NCI-H2081 (cell line): ENCODE measurements at places on chromosomes 12 and 14.

DNA sequence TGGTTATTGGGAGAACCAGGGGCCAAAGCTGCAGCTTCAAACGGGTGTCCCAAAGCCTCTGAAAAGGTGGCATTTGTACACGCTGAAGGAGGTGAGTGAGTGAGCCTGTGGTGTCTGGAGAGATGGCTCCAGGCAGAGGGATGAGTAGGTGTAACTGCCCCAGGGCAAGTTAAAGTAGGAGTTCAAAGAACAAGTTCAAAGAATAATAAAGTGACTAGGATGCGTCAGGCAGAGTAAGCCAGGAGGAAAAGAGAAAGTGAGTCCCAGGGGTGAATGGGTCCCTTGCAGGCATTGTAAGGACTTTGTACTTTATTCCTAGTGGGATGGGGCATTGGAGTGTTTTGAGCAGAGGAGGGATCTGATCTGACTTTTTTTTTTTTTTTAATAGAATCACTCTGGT, 201.4 kb upstream of the PWP1 start:
- no peak for DNase-seq

DNA sequence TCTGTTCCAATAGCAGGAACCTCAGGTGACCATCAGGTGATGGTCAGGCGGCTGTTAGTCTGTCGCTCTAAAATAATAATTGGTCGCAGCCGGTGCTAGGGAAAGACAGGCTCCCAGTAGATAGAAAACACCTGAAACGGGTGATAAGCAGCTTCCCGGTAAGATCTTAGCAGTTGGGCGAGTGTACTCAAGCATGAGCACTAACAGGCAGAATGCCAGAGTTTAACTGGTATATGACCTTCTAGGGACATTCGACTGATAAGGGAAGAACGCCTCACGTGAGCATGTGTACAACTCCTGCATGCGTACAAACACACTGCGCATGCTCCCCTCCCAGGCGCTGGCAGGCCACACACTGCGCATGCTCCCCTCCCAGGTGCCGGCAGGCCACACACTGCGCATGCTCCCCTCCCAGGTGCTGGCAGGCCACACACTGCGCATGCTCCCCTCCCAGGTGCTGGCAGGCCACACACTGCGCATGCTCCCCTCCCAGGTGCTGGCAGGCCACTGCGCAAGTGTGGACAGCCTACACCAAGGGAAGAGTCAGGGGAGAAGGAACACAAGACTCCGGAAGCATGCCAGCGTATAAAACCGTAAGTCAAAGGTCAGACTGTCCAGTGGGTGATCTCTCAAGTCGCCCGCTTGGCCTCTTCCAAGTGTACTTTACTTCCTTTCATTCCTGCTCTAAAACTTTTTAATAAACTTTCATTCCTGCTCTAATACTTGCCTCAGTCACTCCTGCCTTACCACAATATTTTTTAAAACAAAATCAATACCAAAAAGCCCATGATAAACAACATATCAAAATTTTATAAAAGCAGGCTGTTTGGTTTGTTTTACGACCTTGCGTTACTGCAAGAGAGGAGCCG, 24.5 kb downstream of the GPRC5D start:
- DNase-seq: peak; percentile 87

DNA sequence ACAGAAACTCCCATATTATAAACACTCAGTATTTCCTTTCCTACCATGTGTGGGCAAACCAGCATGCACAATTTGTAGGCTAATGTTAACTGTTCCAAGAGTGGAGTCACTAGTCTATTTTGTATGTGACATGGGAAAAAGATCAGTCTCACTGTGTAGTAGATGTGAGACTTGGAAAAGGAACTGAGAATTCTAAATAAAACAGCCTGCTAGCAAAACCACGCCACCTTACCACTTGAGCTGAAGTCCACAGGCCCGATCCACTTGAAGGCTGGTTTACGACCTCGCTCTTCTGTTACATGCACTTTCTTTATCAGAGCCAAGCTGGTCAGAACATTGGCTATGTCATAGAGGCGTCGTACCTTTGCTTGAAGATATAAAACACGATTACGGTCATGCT, 22.5 kb downstream of the E2F7 start:
- DNase-seq: no peak

GRCh38 chr12:51932218-51933076, 19.1 kb upstream of the ACVR1B start:
- DNase-seq: no peak

- no peak for DNase-seq
These were observed 420.4 kb downstream of the PCNX1 start for GRCh38 chr14:71327691-71328090.

- DNase-seq: no peak
These were observed 125.4 kb downstream of the SLC38A6 start for GRCh38 chr14:61106271-61106958.

- DNase-seq: no peak
These were observed 14.8 kb upstream of the RIC8B start for GRCh38 chr12:106759526-106760183.

- no peak for DNase-seq
These were observed 166.9 kb upstream of the CCND2 start for GRCh38 chr12:4106621-4107020.
